MM.1S (cell line): ENCODE measurements at places on chromosomes 6 and 20.

GRCh38 chr20:23035731-23036130, 619 bp downstream of the SSTR4 start:
- DNase-seq: no peak

GRCh38 chr6:125267806-125268523, 33.8 kb downstream of the HDDC2 start:
- no peak for DNase-seq

DNA sequence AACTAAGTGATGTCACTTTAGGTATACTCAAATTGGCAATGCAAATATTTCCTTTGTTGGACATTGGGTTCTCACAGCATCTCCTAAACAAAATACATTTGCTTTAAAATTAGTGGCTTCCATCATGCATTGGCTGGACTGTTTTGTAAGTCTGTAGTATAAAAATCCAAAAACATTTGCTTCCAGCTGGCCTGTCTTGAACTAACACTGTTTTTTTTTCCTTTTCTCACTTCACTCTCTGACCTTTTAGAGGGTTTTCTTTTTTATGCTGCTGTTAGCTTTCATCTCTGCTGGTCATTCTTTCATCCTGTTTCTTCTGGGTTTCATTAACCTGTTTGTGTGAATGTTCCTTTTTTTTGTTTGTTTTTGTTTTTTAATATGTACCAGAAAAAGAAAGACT, 121.7 kb upstream of the MLIP start:
- DNase-seq: no peak

GRCh38 chr6:132669690-132670291, 10.8 kb upstream of the TAAR1 start:
- peak; percentile 56 for DNase-seq

- no peak for DNase-seq
Observed at GRCh38 chr6:149225946-149226345, 91.6 kb upstream of the TAB2 start.
